ENCODE measurements at places on chromosomes 4 and X.

DNA sequence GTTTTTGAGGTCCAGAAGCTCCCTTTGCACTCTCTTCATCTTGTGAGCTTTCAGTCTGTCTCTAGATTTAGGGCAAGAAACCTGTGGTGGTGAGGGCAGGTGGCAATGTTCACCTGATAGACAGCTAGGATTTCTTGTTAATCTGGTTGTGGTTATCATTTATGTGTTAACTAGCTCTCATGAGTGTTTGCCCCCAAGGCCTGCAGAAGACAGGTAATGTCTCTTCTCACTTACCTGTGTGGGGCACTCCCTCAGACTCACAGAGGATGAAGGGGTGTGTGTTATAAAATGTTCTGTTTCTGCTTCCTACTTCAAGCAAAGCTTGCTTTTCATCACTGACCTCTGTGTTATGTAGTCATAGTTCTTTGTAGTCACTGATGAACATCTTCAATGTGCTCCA lies 17.8 kb downstream of the EGF start:
- DNase-seq, result no peak

DNA sequence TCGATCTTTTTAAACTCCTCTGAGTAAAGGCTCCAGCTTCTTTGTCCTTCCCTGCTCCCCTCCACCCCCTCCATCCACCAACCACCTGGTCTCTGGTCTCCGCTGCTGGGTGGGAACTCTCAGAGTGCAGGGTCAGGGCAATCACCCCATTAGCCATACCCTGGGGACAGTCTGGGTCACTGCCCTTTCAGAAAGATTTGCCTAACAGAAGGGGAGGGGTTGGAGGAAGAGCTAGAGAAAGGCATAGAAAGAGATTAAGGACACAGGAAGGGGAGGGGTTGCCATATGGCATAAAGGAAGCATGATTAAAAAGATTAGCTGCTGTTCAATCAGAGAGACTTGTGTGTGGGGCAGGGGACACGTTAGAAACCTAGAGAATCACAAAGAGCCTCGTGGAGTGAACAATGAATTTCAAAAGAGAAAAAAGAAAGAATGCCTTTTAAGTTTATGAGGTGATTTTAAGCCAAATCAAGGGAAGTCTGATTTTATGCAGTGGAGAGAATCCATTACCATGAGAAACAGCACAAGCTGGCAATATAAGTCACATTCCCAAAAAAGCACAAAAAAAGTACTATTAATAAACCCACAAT lies 115.5 kb upstream of the ACSL4 start:
- peak; percentile 7 for DNase-seq

DNA sequence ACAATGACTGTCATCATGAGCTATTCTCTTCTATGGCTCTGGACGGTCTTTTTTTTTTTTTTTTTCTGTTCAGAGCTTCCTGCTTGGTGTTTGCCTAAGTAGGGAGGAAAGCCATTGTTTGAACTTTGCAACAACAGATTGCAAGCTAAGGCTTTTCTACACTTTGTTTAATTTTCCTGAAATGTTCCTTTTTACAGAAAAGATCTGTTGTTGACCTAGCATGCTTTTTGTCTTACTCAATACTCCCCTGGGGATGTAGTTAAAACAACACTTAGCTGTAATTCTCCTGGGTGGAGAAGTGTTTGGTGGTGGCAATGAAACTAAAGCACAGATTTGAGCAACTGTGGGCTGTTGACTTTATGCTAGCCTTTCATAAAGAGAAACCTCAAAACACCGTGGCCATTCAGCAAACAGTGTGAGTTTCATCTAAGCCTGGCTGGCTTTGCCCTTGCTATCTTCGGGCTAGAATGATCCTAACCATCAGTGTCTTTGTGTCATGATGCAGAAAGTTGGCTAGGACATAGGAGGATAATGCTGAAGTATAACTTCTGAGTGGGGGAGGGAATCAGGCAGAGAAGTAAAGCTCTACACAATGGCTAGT lies 110.5 kb downstream of the ANXA3 start:
- DNase-seq, result peak; percentile 44

DNA sequence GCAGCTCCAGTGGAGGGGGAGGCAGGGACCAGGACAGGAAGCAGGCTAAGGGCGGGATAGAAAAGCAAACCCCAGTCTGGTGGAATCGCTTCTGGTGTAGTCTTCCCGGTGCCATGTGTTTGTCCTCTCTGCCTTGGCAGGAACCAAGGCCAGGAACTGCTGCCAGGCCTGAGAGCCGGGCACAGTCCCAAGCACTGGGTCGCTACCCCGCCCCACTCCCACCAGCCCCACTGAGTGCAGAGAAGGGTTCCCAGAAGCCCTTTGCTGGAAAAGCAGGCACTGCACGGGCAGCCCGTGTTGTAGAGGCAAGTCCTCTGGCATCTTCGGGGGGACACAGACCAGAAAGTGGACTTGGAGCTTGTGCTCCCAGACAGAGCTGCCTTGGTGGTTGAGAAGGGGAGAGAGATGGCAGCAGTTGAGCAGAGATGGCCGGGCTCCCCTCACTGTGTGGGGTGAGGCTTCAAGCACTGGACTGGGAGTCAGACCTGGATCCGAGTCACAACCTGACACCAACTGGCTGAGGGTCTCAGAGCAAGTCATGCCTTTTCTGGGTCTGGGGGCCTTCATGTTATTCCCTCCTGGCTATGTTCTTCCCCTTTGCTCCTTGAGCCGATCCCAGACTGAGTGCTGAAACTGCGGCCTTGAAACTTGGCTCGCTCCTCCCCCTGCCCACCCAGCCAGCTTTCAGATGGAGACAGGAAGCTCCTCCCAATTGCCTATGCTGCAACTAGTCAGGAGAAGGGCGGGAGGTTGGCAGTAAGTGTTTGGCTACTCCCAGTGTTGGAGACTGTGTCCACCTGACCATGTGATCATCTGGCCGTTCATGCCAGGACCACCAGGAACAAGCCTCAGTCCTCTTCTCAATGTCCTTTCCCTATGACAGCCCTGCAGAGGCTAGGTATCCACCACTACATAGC lies 59.7 kb upstream of the MTM1 start:
- no peak for DNase-seq

DNA sequence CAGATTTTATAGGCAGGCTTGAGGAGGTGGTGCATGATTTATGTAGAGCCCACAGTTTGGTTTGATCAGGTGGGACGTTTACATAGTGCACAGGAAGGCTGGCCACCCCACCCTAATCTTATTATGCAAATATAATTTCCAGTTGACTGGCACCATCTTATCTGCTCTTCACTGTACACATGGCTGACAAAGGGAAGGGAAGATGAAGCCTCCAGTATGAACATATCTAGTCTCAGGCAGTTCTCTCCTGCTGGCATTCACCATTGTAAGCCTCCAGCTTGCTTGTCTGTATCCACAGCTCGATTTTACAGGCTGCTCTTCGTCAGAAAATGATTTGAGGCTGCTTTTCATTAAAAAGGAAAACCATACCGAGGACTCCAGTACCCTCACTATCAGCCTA lies 278.3 kb downstream of the TECRL start:
- DNase-seq, result no peak

GRCh38 chr4:40980318-40980883 lies 230.6 kb downstream of the NSUN7 start:
- peak; percentile 4 for DNase-seq

GRCh38 chrX:118824173-118824730 lies 628 bp downstream of the ZCCHC12 start:
- peak; percentile 26 for DNase-seq

DNA sequence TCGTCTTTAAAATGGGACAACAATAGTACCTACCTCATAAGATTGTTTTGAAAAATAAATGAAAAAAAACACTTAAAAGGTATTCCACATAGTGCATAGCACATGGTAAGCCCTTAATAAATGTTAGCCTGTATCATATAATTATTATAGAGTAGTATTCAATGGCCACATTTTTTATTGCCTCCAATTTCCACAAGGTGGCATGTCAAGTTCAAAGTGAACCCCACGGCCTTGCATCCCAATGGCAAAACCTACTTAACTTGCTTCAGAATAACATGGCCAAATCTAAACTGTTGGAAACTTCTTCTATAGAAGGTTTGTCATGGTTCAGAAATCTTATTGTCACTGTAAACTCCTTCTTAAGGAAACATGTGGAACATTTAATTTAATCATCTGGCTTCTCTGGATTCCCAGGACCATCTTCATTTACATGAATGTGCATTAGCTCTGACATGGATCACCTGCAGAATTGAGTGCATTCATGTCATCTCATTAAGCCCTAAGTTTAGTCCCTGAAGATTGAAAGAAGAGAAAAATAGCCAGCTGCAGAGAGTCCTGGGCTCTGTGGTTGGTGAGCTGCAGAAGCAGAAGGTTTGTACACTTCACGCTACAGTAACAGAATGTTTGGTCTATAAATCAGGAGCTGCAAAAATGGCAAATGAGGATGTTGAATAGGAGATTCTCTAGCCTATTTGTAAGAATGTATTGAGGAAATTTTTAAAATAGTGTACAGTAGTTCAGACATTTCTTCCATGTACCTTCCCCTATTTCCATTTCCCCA lies 61.0 kb downstream of the ANXA3 start:
- peak; percentile 16 for DNase-seq

GRCh38 chrX:150649096-150649870 lies 43.9 kb upstream of the MTMR1 start:
- DNase-seq, result no peak

DNA sequence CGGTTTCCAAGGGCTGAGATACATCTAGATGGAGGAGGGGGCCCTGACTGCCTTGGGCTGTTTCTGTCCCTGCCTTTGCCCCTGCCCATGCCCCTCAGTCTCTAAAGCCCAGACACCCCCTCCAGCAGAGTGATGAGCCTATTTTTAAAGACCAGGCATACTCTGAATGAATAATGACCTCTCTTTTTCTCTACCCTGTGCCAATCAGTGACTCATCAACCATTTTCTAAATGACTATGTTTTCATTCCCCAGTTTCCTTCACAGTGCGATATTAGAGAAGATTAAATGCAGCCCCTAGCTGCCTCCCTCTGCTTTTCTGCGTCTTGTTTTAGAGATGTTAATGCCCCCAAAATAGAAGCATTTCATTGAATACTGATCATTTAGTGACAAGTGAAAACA lies 15.5 kb upstream of the NHS start:
- DNase-seq, result no peak

GRCh38 chr4:57020467-57021101 lies 41.9 kb downstream of the POLR2B start:
- no peak for DNase-seq

Measured in NCI-H1417 (cell line).